ENCODE measurements at places on chromosomes 4 and X.

GRCh38 chrX:30824275-30824674 is 64.8 kb downstream of the TAB3 start:
- no peak for DNase-seq

GRCh38 chrX:93454509-93454908 is 218.9 kb downstream of the NAP1L3 start:
- DNase-seq: no peak

DNA sequence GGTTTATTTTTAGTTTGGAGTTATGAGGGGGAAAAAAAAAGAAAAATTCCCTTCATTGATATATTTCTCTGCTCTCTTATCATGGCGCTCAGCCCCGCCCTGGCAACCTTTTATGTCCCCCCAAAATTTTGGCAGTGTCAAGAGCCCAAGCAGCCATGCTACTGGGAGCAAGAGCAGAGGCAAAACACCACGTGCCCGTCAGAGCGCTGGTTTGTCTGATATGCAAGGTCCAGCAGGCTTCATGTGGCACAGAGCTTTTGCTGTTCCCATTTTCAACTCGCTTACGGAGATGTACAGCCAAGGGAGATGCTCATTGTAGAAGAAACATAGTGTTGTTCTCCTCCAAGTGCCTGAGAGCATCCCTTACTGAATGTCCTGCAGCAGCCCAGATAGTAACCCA is 27.3 kb downstream of the SLITRK2 start:
- DNase-seq: no peak

GRCh38 chrX:47502316-47503125 is 19.5 kb upstream of the ZNF41 start:
- no peak for DNase-seq

DNA sequence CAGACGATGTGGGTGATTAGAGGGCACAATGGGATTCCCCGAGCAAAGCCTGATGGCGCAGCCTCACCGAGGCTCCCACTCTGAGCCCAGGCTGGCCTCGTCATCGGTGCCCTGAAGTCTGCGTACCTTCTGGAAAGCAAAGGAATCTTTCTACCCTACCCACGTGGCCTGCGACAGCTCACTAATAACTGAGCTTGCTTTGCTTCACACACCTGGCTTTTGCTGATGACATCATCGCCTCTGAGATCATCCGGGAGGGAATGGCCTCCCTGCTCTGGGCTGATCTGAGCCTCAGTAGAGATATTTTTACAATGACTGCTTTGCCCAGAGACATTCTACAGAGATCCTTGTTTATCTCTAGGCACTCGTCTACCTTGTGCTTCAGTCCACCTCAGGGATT is 45.4 kb upstream of the PDLIM3 start:
- DNase-seq: no peak

DNA sequence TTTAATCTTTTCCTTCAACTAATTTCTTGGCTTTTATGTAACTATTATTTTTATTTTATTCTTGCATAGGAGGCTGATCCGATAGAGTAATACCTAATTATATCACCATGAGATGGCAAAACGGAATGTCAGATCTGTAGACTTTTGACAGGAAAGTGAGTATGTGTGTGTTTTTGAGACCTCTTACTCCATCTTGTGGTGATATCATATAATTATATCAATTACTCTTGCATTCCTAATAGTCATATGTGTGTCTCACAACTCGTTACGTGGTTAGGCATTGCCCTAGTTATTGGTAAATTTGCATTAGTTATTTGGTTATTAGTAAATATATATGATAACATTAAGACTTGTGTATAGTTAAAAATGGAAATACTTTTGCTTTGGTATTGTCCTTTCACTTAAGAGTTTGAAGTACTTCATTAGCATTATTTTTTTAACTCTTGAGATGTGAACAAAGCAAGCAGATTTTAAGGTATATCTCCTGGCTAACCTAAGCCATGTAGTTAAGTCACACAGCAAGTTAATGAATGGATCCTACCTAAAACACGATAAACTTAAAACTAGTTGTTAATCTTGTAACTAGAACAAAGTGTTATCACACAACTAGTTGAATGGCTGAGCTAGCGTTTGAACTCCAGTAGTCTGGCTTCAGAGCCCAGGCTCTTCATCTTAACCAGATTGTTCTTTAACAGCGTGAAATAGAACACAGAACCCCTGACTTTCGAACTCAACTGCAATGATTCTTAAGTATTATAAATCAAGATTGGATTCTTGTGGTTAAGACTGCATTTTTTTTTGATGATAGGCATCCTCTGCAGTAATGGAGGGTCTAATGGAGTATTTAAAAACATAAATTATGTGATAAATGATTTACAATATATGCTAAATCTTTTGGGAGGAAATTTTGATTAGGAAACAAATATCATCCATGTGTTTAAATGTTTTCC is 67.1 kb downstream of the PGRMC2 start:
- DNase-seq: peak; percentile 25

DNA sequence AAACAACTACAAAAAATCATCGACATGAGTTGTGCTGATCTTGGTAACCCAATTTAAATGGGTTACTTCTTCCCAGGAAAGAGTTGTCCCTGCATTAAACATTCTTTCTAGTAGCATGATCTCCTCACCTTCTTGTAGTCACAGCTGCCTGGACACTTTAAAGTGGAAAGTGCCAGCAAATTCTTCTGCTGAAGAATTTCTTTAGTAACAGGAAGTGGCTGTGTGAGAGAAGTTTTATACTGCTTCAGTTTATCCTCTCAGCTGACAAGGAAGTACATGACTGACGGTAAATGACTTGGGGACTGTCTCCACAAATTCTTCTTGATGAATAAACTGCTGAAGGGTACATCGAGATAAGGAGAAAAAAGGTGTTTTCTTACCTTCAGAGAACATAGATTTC is 18.2 kb upstream of the TNIP3 start:
- no peak for DNase-seq

DNA sequence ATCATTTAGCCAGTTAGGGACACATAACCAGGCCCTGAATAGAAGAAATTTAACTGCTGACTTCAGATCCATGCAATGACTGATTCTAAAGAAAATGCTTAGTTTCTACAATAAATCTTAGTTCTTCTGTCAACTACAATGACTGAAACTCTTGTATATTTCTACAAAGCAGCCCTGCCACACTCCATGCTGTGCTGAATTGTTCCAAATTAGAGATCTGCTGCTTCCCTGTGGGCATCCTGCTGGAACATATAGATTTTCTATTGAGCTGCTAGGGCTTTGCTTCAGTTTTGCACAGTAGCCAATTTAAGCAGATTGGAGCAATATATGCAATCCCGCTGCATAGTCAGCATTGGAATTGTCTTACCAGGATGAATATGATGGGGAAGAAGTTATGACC is 312.8 kb upstream of the SMIM31 start:
- DNase-seq: no peak

DNA sequence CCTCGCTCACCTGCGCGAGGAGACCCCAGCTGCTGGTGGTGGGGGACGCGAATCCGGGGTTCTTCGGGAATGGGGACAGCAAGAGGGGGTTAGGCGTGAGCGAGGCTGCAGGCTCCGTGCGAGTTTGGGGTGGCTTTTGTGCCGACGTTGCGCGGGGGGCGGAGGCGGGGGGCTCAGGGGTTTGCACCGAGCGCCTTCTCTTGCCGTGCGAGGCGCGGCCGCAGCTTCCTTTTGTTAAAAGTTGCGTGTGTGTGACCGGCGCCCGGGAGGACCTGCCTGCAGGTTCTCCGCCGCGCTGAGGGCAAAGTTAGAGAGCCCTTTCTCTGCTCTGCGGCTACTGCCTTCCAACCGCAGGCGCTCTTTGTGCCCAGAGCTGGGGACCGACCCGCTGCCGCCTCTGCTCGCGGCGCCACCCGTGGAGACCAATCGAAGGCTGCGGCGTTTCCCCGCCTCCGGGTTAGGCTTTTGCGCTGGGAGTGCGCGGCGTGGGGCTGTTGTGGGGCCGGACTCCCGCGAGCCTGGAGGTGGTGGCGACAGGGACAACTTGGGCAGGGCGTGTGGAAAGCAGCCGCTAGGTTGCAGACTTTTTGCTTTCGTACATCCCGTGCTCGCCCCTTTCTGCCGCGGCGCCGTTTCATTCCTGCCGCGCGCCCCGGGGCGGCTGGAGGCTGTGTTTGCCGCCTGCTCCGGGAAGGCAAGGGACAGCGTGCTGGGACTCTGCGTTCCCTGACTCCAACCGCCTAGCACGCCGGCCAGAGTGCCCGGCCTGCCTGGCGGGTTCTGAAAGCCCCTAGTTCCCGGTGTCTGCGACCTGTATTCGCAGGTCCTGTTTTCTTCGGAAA is 716 bp downstream of the KIT start:
- DNase-seq: peak; percentile 59

DNA sequence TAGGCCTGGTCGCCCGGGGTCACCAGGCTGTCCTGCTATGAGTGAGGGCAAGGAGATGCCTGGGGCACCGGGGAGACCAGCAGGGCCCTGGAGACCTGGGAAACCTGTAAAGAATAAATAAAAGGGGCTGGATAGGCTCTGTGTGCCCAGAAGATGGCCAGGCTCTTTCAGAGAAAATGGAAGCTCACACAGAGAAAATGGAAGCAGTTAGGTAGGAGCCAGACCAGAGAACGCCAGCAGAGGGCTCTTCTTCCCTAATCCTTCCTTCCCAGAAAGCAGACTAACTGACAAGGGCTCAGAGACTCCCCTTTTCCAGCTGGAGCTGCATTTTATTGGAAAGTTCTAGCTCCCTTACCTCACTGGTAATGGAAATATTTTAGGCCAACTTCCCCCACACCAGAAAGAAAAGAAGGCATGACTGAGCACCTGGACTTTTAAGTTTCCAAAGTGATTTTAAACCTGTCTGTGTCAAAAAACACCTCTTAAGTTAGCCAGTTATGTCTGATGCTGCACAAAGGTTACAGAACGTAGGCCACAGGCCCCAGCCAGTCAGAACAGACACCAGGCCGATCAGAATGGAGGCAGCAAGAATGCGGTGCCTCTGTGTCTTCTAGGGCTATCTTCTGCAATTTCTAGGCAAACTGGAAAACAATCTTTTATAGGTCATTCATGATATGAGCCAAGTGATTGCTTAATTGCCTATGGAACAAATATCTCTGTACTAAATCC is 74.0 kb downstream of the ATG4A start:
- peak; percentile 74 for DNase-seq

DNA sequence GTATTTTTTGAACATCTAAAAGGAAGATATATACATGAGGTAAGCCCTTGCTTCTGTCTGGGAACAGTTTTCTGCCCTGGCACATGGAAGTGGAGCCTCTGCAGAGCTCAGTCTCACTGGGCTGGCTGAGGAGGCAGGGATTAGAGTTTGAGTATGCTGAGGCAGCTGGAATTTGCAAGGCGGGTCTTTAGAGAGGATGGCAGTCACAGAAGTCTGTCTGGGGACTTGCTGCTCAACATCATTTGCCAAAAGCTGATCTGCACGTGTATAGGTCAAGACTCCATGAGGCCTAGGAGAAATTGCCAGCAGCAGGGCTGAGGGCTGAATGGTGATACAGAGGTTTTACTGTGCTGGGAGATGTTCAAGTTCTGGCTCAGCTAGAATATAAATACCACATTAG is 163.6 kb upstream of the ANK2 start:
- DNase-seq: no peak

DNA sequence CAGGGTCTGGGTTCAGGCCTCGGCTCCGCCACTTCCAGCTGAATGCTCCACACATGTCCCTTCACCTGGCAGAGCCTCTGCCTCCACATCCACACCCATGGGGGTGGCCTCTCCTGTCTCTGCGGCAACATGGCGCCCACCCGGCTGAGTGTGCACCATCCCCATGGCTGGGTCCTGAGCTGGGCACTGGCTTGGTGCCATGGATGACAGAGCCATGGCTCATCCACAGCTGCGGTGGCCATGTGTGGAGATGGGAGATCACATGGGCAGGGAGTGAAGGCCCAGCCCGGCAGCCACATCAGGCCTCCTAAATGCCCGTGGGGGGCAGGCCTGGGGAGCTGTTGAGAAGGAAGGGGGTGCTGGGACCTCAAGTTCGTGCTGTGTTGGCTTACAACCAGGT is 213.7 kb downstream of the AFAP1 start:
- DNase-seq: no peak

GRCh38 chrX:136453771-136454170 is 34.0 kb upstream of the BRS3 start:
- no peak for DNase-seq

- no peak for DNase-seq
Observed at GRCh38 chr4:8165374-8165896, 6.8 kb upstream of the ABLIM2 start.

- no peak for DNase-seq
Observed at GRCh38 chr4:6692806-6693205, 872 bp upstream of the S100P start.

DNA sequence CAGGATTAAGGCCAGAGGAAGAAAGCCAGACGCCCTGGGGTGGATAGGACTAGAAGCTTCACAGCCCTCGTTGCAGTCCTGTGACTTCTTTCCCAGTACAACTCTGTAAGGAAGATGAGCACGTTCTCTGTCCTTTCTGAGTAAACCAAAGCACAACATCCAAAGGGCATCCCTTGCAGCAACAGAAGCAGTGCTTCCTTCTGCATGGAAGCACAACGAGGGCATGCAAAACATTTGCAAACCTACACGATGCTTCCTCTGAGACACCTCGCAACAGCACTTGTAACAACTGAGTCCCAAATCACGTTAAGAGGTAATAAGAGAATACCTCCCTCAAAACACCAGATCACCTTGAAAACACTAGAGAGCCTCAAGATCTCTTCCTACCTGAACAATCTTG is 335.7 kb upstream of the RASGEF1B start:
- no peak for DNase-seq

GRCh38 chr4:1721666-1722550 is 587 bp downstream of the TACC3 start:
- no peak for DNase-seq

DNA sequence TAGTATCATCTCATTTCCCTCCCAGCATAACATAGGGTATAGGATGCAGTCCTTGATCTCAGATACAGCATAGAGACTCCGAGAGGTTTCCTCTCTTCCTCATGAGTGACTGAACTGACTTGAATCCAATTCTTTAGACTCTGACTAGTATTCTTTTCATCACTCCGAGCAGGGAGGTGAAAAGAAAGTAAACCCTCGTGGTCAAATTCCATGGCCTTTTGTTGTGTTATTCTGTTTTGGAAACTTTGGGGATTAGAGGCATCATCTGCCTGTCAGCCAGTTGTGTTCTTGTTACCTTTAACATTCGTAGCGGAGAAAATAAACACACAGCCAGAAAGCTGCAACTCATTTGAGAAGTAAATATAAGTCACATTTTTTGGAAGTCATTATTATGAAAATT is 206.6 kb downstream of the ARHGAP10 start:
- no peak for DNase-seq

DNA sequence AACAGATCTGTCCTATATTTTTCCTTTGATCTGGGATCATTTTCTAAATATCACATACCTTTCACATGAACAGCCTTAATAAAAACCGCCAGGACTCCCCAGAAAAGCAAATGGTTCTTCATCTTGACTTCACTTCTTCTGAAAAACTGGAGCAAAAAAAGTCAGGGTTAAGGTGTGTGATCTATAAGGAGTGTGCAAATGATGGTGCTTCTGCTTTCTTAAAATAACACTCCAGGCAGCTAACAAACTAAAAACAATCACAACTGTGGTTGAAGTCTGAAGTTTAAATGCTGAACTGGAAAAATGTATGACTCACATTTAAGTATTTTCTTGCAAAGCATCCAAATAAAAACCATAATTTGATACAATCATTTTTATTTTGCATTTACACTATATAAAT is at the start of gene JCHAIN:
Gene JCHAIN (minus strand): TSS at position 140 of the 400 bp plus-strand sequence. CDS start 18 bp downstream, at position 122.
- no peak for DNase-seq

- no peak for DNase-seq
Observed at GRCh38 chr4:158250321-158250720, 40.0 kb downstream of the TMEM144 start.

Data from HEK293T (cell line).